ENCODE measurements at places on chromosomes 2 and 18.

GRCh38 chr2:88090446-88091283 is 23.0 kb downstream of the SMYD1 start:
- no peak for DNase-seq

GRCh38 chr2:120653046-120653445 is 82.6 kb upstream of the GLI2 start:
- DNase-seq: peak; percentile 32

- no peak for DNase-seq
Observed at GRCh38 chr2:236359426-236360045, 95.3 kb upstream of the ASB18 start.

DNA sequence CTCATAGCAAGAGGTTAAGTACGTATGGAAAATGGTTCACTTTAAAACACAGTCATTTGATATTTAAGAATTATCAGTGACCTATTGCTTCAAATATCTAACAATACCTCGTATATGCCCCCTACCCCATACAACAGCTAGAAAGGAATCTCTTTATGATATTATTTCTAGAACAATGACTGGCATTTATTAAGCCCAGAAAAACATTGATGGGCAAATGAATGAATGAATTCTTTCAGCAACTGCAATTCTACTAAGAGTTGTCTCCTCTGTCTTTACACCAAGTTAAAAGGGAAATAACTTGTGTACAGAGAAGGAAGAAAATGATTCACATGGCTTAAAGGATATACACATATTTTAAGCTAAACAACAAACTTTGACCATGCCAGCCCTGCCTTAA is 384.7 kb downstream of the ERBB4 start:
- no peak for DNase-seq

- DNase-seq: peak; percentile 55
Observed at GRCh38 chr18:3281456-3282400, 19.8 kb downstream of the MYL12B start.

DNA sequence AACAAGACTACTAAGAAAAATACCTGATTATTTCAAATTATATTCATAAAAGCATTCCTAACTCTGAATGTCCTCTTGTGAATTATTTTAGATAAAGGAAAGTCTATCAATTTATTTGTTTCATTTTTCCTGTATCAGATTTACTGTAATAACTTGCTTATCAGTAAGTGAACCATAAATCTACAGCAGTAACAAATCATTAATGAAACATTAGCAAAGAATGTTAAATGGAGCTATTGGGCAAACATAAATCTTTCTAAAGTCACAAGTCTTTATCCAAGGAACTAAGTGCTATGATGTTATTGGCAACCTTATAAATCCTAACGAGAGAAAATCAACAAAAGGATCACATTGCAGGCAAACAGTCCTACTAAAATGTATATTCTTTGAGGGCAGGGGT is 897.1 kb upstream of the FSHR start:
- no peak for DNase-seq

GRCh38 chr2:18584608-18584954 is 4.8 kb downstream of the NT5C1B start:
- no peak for DNase-seq

DNA sequence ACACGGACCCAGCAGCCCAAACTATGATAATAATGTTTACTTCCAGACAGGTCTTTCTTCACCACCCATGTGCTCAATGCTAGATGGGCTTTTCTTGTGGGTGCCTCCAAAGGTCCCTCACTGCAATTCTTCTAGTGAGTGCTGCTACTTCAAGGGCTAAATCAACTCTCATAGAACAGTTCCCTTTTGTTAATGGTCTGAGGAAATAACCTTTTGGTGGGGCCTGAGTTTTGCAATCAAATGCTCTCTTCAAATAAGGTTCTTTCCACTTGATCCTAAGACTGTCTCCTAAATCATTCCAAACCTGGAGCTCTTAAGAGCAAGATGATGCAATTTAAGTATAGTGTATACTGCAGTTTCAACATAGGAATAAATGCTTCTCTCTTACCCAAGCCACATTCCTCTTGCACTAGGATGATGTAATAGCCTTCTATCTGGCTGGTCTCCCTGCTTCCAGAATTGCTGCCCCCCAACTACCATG is 6.0 kb downstream of the NEMP2 start:
- DNase-seq: no peak

- no peak for DNase-seq
Observed at GRCh38 chr2:112782234-112782799, 2.0 kb downstream of the IL1A start.

GRCh38 chr2:235663875-235664274 is 170.0 kb downstream of the AGAP1 start:
- DNase-seq: no peak

DNA sequence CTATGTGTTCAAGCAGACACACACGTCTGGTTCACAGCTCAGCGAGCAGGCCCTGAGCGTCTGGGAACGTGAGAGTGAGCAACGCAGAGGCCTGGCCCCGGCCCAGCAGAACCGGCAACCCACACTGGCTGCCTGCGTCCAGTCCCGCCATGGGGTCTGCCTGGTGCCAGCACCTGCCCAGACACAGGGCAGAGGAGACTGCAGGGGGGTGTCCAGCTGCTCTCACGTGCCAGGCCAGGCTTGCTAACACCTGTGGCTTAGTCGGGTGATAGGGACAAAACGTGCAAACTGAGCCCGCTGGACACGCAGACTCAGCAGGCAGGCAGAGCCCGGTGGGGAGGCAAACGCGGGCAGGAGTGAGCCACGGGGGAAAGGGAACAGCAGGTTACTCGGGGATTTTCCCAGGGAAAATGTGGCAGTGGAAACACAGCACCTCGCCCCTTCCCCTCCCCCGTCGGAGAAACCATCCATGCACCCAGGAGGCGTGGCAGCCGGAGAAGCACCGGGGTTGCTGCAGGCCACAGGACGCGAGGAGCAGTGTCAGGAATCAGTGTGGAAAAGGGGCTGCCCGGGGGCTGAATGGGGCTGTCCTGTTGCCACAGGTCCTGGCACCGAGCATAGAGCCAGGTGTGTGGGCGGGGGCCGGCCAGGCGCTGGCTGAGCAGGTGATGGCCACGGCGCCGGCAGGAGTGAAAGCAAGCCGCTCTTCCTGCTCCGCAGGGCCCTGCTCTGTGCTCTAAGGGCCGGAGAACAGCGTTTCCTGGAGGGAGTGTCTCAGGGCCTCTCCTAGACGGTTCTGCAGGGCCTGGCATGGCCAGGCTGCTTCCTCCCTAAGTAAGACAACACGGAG is 154.7 kb downstream of the HDAC4 start:
- no peak for DNase-seq

Data from GM04504 (cell line).